ENCODE measurements at places on chromosomes 4 and X.

GRCh38 chr4:7160951-7161440 lies 31.3 kb upstream of the SORCS2 start:
- DNase-seq, result no peak

DNA sequence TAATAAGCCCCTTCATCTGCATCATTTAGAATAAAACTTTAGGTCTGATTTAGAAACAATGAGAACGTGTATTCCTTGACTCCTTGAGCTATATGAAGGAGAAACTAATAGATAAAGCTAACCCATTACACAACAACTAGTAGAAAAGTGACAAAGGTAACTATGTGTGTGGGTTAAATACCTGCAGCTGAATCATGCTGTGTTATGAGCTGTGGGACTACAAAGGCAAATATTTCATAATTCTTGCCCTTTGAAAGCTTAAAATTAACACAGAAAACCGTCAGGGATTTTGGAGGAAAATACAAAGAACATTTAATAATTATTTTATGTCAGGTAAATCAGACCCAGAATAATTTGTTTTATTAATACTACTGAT lies 898 bp upstream of the NDP start:
- DNase-seq, result no peak

GRCh38 chr4:7584606-7585159 lies 150.0 kb upstream of the PSAPL1 start:
- DNase-seq, result no peak

GRCh38 chr4:152380919-152381318 lies 155.0 kb downstream of the FBXW7 start:
- DNase-seq, result no peak

GRCh38 chrX:154961947-154962346 lies 60.6 kb downstream of the F8 start:
- DNase-seq, result no peak

GRCh38 chr4:53899586-53900270 lies 164.7 kb downstream of the CHIC2 start:
- DNase-seq, result no peak

- no peak for DNase-seq
Measured at GRCh38 chr4:98470831-98471230, 187.6 kb downstream of the TSPAN5 start.

GRCh38 chr4:55906989-55907388 lies 41.8 kb upstream of the CEP135 start:
- peak; percentile 5 for DNase-seq

DNA sequence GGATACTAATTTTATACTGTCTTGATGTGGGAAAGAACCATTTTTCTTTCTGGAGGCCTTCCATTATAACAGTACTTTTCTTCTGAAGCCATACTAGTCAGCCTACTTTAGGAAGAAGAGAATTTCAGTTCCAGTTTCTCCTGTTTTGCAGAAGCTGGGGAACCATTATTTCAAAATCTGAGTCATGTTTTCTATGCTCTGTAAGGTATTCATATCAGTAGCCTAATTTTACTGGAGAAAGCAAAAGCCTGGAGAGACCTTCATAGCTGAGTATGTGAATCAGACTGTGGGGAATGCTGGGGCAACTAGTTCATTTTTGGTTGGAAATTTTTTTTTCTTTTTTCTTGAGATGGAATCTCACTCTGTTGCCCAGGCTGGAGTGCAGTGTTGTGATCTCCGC lies 22.4 kb downstream of the AFF1 start:
- DNase-seq, result no peak

DNA sequence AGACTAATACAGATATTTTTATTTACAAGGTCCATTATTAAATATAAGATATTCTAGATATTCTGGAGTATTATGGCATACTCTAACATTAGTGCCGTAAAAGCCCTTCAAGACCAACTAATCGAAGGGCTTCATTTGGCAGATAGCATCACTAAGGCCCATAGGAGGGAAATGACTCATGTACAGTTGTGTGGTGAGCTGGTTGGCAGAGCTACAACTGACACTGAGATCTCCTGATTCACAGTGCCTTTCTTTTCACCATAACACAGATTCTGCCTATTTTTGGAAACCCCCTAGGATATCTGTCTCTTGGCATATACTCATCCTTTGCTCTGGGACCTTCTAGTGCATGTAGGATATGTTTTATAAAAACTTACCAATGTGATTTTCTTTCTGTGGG lies 201.7 kb upstream of the AFF2 start:
- DNase-seq, result no peak

DNA sequence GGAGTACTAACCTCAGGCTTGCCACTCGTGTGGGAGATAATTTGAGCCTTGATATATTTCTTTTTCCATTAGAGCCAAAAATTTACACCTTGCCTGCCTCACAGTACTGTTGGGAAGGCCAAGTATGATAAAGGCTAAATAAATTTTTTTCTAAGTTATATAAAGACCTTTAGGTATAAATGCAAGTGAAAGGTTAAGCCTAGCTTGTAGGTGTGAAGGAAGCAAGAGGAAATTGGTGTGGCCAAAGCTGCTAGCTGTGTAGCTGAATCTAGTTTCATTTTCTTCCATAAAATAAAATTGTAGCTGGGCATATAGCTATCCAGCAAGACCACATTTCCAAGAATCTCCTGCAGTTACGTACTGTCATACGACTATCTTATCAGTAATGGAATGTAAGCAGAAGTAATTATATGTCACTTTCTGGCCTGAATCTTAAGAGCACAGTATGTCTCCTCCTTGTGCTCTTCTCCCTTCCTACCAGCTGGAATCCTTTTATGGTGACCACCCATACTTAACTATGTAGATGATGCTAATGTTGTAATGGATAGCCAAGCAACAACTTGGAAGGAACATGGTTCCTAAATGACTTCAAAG lies 14.3 kb upstream of the GABRE start:
- DNase-seq, result no peak

GRCh38 chrX:10047631-10048030 lies 80.5 kb downstream of the CLDN34 start:
- DNase-seq, result no peak

DNA sequence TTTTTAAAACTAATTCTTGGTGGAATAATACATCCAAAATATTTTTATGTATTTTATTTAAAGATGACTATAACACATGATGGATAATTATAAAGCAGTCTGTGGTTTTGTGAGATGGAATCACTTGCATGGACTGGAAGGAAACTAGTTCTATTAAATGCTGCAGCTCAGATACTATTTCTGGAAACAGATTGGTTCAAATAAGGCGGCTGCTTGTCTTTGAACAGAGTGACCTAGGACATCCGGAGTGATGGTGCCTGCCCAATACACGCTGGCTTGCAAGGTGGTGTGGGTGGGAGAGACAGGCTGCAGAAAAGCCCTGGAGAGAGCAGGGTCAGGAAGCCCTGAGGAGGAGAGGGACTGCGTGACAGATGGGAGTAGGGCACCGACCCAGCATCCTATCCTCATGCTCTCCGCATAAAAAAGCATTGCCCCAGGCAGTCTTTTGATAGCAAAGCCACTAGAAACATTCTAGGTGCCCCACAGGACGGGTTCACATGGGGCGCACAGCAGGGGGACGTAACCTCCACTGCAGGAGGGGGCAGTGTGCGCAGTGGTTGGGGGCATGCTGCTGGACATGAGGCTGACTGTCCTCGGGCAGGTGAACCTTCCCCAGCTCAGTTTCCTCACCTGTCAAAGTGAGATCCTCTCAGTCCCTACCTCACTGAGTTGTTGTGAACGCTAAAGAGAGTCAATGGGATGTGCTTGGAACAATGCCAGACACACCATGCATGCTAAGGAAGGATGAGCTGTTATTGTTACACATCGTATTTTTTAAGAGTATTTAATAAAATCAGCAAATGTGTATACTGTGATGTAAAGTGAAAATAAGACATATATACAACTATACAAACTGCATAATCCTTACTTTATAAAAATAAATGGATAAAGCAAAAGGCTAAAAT lies 71.3 kb downstream of the EVC2 start:
- no peak for DNase-seq

DNA sequence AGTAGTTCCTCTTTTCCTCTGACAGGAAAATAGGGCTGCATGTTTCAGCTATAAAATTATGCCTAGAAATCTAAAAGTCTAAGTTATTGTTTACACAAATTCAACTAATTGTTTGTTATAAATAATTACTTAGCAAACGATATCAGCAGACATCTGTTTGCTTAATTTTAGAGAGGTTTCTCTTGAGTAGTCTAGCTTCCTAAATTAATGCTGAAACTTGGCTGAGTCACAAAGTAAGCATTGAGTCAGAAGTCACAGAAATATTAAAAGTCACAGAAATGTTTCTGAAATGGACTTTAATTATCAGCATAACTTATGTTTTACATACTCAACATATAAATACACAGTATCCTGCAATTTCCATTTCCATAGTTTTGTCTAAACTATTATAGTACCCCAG lies 1044.0 kb downstream of the CCSER1 start:
- no peak for DNase-seq

DNA sequence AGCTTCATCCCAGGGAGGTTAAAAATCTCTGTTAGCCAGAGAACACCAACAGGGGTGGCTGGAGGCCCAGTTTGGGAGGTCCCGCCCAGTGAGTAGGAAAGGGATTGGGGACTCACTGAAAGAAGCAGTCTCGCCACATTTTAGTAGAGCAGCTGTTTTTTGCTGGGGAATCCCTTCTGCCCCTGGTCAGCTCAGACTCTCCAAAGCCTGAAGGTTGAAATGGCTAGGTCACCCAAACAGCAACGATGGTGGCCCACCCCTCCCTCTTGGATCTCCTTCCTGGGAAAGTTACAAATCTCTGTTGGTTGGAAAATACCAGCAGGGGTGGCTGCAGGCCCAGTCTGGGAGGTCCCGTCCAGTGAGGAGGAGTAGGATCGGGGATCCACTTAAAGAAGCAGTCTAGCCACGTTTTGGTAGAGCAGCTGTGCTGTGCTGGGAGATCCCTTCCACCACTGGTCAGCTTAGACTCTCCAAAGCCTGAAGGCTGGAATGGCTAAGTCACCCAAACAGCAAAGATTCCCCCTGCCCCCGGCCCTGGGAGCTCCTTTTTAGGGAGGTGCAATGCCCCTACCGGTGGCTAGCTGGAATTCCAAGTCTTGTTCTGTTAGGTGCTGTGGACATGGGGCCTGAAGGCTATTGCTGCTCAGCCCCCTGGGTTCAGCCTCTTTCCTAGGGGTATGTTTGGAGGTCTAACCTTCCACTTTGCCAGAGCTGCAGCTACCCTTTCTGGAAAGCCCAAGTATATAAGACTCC lies 40.0 kb upstream of the TEX13A start:
- DNase-seq, result no peak

GRCh38 chr4:119977076-119977940 lies 89.3 kb downstream of the MAD2L1 start:
- DNase-seq, result no peak

DNA sequence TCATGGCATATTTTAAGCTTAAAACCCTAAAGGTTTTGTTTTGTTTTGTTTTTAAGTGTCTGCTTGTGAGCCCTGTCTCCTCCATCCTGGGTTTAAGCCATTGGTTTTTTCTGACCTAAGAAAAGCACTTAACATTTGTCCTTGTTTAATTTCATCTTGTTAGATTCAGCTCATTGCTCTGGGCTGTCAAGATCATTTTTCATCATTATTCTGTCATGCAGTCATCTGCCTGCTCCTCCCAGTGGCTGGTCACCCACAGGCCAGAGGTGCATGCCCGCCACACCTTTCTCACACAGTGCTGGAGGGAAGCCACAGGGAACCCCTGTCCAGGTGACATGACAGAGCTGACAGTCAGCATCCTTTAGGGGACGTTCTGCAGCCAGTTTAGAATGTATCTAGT lies 11.7 kb upstream of the REELD1 start:
- DNase-seq, result no peak

- DNase-seq, result no peak
Measured at GRCh38 chr4:1471443-1472147, 65.4 kb upstream of the NKX1-1 start.

GRCh38 chrX:71935476-71935875 lies 24.8 kb downstream of the NHSL2 start:
- DNase-seq, result no peak

GRCh38 chr4:25929298-25929686 lies 15.3 kb downstream of the SMIM20 start:
- no peak for DNase-seq

DNA sequence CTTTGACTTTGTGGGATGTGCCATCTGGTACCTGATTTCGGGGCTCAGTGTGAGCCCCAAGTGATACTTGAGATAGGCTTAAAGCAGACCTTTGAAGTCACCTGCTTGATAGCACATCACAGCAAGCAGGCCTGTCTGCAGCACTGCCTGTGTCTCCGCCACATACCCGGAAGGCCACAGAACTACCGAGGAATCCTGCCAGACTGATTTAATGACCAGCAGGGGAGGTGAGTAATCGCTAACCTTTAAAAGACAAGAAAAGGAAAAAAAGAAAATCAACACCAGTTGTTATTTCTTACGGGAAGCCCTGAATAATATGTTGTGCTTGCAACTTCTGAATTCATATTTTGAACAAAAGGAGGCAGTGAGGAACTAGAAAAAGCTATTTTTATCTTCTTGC lies 6.8 kb downstream of the PTCHD1 start:
- no peak for DNase-seq

DNA sequence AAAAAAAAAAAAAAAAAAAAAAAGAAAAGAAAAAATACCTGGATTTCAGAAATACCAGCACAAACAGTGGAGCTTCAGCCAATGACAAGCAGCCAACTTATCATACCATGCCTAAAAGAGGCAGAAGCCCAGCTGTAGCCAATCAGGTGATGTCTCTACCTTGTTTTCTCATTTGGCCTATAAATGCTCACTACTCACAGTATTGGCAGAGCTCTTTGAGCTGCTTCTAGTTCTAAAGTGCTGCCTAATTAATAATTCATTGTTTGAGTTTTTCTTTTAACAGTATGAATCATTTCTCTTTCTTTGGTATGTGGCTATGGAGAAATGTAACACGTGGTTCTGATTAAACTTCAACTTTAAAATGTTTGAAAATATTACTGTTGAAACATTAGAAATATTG lies 188.8 kb upstream of the TECRL start:
- DNase-seq, result no peak

- peak; percentile 81 for DNase-seq
Measured at GRCh38 chr4:100093091-100093866, 97.0 kb downstream of the DDIT4L start.

GRCh38 chr4:3304831-3305609 lies 12.2 kb downstream of the RGS12 start:
- DNase-seq, result no peak

DNA sequence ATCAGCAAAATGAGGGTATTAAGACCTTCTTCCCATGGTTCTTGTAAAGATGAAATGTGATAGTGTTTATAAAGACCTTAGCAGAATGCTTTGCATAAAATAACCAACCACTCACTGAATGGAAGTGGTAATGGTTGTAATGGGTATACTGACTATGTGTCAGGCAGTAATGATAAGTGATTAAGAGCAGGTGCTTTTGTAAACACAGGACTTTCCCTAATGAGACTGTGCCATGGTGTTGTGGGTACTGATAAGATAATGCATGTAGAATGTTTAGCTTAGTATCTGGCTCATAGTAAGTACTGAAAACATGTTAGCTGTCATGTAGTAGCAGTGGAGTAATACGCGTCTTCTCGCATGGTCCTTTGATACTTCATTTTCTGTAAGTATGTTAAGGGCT lies 6.9 kb downstream of the LSM6 start:
- no peak for DNase-seq

DNA sequence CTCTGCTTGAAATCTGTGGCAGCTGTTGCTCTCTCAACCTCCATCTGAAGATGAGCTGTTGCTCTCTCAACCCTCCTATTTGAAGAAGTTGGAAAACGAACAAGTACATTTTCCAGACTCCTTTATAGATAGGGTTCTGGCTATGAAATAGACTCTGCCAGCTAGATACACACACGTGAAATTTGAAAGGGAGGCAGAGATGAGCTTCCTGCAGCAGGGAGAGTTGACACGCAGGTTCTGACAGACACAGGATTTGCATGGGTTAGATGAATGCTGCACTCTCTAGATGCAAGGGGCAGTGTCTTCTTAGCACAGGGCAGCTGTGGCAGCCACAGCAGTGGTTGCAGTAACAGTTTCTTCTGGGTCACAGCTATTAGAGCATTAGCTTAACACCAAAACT lies 8.0 kb upstream of the PYURF start:
- no peak for DNase-seq
